Stimulated activated CD8-positive, alpha-beta memory T cell treated with anti-CD3 and anti-CD28 coated beads, Interleukin-12 subunit alpha, Interleukin-12 subunit beta, amount 100 ng/mL, for 1 hour (primary cell): ENCODE measurements at places on chromosomes 3 and 15.

- DNase-seq: no peak
Observed at GRCh38 chr3:53164911-53165310, 3.9 kb downstream of the PRKCD start.

DNA sequence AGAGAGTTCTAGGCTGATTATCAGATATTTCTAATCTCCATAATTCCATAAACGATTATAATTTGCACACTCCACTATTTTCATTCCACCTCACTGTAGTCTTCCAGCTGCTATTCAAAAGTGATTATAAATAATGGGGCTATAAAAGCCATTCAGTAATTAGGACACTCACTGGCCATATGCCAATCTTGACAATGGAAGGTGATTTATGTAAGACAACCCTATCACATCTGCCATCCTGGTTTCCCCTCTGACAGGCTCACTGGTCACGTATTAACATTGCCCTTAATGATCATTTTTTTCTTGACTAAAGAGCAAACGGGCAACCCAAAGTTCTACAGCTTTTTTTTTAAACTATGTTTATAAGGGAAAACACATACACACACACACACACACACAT lies 402.4 kb downstream of the MAGI1 start:
- no peak for DNase-seq

GRCh38 chr15:66698318-66698961 lies 3.6 kb upstream of the SMAD6 start:
- DNase-seq: no peak

DNA sequence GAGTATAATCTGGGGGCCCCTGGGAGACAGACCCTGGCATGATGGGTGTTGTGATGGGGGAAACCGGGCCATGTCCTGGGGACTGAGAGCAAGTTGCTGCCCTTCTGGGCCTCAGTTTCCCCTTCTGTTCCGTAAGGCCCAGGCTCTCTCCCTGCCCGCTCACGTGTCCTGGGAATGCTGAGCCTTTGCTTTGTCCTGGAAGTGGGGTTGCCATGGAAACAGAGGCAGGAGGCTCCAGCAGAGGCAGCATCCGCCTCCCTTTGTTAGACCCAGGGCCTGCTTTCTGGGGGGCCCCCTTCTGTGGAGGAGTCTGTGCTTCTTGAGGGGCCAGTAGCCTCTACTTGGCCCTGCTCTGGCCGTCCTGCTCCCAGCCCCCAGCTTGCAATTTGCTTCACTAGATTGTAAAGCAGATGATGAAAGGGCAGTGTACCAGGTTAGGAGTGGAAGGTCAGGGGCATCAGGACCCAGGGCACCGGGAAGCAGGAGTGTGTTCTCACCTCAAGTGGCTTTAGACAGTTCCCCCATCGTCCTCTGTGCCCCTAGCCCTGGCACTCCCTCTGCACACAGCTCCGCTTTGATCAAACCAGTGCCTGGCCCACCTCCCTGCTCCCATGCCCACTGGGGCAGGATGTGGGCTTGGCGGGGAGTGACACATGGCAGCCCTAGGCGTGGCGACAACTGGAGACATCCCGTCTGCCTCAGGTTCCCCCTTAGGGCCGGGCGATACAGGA lies 105.6 kb downstream of the FBLN2 start:
- no peak for DNase-seq

GRCh38 chr3:17137321-17137826 lies 252.6 kb downstream of the PLCL2 start:
- DNase-seq: no peak

DNA sequence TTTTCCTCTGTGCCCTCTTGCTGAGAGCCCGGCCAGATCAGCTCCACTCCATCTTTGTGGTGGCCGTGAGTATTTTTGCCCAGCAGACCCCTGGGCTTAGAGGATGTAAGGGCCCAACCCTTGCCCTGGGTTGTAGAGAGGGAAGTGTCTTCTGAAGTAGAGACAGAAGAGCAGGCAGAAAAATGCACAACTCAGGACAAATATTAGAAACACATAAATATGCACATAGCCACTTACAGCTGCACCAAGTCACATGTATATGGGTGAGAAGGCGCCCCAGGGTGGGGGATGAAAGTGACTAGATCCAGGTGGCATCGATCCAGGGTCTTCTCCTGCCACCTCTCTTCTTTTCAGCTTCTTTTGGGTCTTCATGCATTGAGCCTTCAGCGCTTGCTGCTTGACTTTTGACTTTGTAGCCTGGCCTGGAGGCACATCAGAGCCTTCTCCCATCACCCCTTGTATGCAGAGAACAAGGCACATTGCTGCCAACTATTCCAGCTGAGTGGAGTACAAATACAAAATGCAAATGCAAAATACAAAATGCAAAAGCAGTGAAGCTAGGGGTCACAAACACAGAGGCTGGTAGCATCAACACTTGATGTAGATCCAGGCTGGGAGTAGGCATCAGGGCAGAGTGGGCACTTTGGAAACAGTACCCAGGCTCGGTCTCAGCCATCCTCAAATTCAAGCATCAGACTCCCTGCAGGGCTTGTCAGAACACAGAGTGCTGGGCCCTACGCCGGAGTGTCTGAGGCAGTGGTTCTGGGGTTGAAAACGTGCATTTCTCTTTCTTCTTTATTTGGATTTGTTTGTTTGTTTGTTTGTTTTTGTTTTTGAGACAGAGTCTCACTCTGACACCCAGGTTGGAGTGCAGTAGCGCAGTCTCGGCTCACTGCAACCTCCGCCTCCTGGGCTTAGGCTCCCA lies 133.0 kb downstream of the ASB7 start:
- DNase-seq: no peak

DNA sequence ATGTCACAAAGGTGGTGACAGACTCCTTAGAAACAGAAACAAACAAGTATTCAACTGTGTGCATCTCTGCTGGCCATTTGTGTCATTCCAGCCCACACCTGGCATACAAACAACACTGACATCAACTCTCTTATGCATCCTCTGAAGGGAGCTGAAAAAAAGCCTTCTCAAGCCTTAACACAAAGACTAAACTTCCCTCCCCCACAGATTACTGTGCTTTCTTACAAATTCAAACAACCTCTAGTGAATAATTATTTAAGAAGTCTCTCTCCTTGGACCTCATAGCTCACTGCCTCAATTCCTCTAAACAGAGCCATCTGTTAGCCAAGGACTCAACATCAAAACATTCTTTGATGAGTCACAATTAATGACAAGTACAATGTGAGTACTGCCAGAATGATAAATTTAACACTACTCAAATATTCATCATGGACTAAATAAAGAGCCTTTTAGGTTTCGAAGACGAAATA lies 132.1 kb downstream of the WDR76 start:
- DNase-seq: no peak

DNA sequence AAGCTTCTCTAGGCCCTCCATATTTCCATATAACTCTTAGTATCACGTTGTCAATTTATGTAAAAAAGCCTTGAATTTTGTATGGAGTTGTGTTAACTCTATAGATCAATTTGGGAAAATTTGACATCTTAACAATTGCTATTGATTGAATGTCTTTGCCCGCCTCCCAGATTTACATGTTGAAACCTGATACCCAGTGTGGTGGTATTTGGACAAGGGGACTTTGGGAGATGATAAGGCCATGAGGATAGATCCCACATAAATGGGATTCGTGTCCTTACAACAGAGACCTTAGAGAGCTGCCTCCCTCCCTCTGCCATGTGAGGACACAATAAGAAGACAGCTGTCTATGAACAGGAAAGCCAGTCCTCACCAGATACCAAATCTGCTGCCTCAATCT lies 21.1 kb upstream of the TNK2 start:
- DNase-seq: no peak

DNA sequence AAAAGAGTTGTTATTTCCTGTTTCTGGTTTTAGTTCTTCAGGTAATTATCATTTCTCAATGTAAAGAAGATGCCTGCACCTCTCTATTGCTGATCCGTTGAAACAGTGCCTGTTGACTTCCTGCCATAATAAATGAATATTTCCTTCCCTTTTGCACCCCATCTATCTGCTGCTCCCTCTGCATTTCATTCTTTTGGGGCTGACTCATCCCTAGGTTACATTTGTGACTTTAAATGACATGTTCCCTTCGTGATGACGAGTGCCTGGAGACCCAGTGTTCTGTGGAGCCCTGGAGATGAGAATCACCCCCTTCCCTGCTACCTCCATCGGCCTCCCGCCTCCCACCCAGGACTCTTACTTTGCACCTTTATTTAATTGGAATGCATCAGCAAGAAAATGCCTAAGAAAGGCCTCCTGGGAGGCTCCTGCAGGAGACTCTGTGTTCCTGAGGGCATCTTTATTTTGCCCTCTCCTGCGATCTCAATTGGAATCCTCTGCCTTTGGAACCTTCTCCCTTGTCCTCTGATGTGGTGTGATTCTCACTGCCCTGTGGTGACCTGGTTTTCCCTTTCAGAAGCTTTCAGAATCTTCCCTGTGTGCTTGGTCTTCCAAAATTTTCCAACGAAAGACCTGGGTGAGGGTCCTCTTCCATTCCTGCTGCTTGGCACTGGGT lies 13.7 kb downstream of the LRRK1 start:
- DNase-seq: no peak

DNA sequence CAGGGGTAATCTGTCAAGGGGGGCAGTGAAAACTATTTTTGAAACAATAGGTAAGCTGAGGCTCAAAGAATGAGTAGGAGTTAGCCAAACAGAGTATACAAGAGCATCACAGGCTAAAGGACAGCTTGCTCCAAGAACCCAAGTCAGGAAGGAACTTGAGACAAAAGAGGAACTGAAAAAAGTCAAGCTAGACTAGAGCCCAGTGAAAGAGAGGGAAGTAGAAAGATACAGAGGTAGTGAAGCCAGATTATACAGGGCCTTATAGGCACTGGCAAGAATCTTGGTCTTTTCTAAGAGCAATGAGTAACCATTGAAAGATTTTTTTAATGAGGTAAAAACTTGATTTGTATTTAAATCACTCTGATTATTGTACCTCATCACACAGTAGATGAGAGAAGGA lies 69.9 kb downstream of the FILIP1L start:
- DNase-seq: no peak

GRCh38 chr3:100570811-100571210 lies 38.6 kb upstream of the ADGRG7 start:
- DNase-seq: no peak

- DNase-seq: no peak
Observed at GRCh38 chr3:129607391-129608068, 1.1 kb upstream of the PLXND1 start.

- no peak for DNase-seq
Observed at GRCh38 chr15:35126236-35126635, 41.1 kb upstream of the NANOGP8 start.

DNA sequence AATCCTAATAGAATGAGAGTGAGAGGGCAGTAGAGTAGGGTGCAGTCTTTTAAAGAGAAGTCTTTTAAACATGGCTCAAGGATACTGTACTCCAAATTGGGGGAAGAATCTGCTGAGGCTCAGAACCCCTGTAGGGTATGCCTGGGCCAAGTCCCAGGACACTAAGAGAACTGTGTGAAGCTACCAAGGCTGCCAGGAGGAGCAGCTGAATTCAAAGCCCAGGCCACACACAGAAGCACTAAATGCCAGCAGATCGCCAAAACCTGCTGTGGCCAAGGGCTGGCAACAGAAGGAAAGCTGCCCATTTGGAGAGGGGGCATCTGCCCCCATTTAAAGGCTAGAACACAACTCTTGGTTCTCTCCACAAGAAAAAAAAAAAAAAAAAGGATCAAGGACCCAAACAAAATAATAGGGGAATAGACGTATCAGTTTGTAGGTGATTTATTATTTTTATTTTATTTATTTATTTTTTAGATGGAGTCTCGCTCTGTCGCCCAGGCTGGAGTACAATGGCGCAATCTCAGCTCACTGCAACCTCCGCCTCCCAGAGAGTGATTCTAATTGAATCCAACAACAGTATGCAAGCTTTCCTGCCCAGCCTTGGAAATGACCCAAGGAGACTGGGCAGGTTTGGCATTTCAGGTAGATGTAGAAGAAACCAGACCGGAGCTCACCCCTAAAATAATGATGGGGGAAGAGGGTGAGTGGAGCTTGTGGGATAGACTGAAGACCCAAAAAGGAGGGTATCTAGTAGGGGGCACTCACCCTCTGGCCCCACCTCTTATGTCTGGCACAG lies 279.0 kb upstream of the WNT5A start:
- no peak for DNase-seq

DNA sequence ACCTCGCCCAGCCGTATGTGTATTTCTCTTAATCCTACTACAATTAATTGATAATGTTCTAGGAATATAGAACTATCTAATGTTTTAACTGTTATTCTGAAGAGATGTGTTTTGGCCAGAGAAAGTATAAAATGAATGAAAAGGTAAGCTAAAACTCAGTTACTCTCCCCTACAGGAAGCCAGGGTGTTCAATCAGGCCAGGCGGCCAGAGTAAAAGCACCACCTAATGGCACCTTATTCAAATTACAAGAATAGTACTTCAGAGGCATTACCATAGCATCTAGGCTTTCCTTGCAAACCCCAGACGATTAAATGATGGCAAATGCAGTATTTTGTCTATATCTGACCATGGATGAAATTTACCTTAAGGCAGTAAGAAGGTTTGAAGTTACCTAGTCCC lies 10.4 kb downstream of the SLC12A8 start:
- DNase-seq: no peak

DNA sequence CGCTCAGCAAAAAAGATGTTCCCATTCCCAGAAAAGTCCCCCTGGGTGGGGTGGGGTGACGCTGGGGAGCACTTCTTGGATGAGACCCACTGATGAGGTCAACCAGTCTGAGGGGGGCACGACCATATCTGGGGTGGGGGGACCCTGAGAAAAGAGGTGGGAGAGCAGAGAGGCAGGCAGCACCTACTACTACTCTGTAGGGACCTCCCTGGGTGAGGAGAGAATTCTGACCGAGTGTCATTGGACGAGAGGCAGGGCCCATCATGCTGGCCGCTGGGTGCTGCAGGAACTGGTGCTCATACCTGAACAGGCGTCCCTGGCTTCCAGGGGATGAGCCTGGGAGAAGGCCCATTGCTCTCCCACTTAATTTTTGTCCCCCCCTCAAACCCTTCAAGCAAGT lies 158.8 kb downstream of the KLF13 start:
- DNase-seq: no peak

DNA sequence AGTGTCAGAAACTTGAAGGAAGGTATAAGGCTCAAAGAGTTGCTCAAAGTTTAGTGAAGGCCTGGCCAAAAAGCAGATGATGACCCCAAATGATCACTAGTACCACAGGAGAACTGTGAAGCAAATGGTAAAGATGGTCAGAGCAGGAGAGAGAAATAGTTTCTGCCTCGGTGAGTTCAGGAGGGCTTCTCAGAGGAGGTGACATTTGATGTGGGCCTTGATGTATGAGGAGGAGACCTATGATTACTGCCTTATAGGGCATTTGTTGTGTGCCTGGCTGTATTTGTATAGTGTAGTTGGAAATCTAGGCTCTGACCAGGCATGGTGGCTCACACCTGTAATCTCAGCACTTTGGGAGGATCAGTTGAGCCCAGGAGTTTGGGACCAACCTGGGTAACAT lies 50.4 kb downstream of the DNASE1L3 start:
- DNase-seq: no peak

GRCh38 chr3:49132073-49132436 lies 795 bp downstream of the LAMB2 start:
- DNase-seq: no peak
